NCI-H1436 (cell line): ENCODE measurements at places on chromosomes 12 and 14.
A peak's percentile ranks its signal among the peaks of the same experiment; 100 is the strongest.

DNA sequence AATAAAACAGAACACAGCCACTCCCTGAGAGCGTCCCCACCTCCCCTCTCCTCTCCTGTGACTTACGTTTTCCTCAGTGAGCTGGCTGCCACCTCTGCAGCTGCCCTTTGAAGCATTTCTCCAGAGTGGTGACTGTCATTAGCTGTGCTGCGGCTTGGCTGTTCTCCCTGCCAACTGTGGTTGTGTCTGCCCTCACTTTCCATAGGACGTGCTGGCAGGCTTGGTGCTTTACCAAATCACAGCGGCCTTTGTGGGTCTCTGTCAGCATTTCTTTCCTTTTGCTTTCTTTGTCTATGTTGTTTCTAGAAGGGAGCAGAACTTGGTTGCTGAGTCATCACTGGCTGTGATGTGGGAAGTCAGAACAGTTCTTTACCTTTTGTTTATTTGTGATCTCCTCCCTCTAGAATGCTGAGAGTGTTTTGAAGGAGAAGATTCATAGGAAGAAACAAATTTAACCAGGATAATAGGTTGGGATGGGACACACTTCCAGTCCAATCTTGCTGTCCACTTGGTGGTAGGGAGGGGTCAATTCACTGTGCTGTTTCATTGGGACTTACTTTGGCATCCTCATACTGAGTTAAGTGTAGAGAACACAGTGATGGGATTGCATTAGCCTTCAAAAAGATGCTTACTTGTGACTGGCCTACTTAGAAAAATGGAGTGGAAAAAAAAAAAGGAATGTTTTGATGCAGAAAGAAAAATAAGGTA lies 88.2 kb downstream of the TMX1 start:
- DNase-seq, result no peak

DNA sequence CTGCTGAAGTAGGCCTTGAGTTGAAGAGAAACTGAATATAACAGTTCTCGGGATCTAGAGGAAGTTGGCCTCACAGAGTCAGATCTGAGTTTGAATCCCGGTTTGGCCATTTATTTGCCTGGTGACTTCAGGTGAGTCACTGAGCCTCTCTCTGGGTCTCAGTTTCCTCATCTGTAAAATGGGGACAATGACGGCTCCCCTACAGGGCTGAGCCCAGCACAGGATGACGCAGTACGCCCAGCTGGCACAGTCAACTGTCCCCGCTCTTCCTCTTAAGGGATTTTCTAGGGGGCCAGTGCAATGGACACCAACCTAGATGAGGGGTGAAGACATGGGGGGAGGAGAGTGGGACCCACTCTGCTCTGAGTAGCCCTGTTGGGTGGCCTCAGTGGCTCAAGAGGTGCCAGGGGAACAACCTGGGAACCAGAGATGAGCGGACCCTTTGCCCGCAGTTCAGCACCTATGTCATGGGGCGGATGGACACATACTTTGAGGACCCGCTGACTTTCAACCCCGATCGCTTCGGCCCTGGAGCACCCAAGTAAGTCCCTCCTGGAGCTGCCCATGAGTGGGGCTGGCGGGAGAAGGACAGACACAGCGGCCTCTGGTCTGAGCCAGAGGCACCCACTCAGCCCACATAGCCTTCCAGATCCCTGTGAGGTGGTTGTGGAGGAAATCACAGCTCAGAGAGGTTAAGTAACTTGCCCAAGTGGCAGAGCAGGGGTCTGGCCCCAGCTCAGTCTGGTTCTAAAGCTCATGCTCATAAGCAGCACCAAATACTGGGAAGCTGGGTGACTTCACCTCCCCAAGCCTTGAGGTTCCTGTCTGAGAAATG lies 41.1 kb downstream of the CYP46A1 start:
- no peak for DNase-seq

- no peak for DNase-seq
Observed at GRCh38 chr12:21502872-21503271, 1.3 kb downstream of the GOLT1B start.

GRCh38 chr12:124398578-124399227 lies 103.8 kb downstream of the RFLNA start:
- DNase-seq, result no peak

DNA sequence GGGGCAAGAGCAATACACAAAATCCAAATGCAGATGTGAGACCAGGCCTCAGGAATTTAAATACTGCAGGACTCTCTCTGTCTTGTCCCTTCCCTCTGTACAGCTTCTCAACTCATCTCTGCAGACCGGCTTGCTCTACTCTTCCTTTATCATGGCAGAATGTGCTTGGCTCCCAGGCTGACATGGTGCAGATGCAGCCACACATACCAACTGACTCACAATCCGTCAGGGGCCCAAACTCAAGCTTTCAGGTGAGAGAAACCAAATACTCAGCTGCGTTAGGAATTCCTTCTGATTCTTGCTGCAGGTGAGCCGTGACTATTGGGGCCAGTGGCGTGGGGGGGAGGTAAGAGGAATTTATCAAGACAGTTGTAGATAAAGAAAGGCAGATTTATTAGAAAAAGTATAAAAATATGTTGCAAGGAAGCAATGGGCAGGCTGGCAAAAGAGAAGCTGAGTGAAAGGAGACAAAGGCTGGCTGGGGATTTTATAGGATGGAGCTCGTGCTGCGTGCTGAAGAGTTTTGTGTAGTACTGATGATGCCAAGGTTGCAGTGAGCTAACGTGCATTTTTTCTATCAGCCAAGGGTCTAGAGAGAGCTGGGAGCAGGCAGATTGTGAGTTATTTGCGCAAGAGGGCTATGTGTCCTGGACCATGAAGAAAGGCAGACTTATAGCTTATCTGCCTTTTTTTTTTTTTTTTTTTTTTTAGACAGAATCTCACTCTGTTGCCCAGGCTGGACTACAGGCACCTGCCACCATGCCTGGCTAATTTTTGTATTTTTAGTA lies 5.0 kb upstream of the LGALS3 start:
- DNase-seq, result no peak

- DNase-seq, result no peak
Observed at GRCh38 chr12:89347325-89347829, 4.9 kb downstream of the DUSP6 start.

GRCh38 chr14:73728717-73729330 lies 14.6 kb upstream of the PNMA1 start:
- peak; percentile 57 for DNase-seq

DNA sequence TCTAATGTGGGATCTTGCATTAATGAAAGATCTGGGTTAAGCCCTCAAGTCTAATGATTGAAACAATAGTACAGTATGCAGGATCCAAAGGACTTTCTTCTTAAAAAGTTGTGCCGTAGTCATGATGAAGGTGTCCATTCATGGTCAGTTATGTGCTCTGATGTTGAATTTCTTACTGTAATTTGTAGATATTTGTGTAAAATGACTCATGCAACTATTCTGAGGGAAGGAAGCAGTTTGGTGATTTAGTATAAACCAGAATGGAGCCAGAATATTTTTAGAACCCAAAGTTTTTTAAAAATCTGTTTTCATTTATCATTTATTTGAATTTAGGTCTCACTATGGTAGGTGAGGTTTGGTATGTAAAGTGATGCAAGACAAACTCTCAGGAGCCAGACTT lies 151.2 kb downstream of the AKAP6 start:
- no peak for DNase-seq

DNA sequence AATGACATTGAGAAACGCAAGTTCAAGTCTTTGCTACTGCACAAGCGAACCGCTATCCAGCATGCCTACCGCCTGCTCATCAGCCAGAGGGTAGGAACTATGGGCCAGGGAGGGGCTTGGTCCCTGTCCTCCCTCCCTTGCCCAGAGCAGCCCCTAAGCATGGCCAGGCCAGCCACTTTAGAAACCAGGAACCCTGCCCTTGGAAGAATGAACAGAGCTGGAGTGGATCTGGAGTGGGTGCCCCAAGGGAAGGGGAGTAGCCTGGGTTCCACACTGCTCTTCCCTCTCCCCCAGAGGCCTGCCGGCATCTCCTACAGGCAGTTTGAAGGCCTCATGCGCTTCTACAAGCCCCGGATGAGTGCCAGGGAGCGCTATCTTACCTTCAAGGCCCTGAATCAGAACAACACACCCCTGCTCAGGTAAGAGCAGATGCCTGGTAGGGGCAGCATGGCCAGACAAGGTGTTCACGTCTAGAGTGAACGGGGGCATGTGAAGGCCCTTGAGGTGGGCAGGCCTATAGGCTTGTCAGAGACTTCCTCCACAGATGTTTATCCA lies 55.8 kb downstream of the TPCN1 start:
- DNase-seq, result no peak

DNA sequence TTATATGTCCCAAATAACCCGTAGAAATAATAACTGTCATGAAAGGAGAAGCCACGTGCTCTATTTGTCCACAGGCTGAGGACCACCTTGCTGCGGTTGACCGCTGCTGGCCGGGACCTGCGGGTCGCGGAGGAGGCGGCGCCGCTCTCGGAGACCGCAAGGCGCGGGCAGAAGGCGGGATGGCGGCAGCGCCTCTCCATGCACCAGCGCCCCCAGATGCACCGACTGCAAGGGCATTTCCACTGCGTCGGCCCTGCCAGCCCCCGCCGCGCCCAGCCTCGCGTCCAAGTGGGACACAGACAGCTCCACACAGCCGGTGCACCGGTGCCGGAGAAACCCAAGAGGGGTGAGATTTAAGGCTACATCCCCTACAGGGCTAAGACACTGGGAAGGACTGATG lies 21.0 kb downstream of the RPGRIP1 start:
- no peak for DNase-seq

GRCh38 chr12:26120561-26121274 lies 4.1 kb downstream of the BHLHE41 start:
- DNase-seq, result no peak

GRCh38 chr14:96233661-96234060 lies 22.3 kb upstream of the BDKRB1 start:
- DNase-seq, result no peak

- no peak for DNase-seq
Observed at GRCh38 chr14:77006132-77006531, 22.4 kb downstream of the IRF2BPL start.

DNA sequence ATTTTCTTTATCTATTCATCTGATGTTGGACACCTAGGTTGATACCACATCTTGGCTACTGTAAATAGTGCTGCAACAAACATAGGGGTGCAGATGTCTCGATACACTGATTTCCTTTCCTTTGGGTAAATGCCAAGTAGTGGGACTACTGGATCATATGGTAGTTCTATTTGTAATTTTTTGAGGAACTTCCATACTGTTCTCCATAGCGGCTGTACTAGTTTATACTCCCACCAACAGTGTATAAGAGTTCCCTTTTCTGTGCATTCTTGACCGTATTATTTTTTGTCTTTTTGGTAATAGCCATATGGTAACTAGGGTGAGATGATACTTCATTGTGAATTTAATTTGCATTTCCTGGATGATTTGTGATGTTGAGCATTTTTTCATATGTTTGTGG lies 71.8 kb downstream of the LRP6 start:
- DNase-seq, result no peak

DNA sequence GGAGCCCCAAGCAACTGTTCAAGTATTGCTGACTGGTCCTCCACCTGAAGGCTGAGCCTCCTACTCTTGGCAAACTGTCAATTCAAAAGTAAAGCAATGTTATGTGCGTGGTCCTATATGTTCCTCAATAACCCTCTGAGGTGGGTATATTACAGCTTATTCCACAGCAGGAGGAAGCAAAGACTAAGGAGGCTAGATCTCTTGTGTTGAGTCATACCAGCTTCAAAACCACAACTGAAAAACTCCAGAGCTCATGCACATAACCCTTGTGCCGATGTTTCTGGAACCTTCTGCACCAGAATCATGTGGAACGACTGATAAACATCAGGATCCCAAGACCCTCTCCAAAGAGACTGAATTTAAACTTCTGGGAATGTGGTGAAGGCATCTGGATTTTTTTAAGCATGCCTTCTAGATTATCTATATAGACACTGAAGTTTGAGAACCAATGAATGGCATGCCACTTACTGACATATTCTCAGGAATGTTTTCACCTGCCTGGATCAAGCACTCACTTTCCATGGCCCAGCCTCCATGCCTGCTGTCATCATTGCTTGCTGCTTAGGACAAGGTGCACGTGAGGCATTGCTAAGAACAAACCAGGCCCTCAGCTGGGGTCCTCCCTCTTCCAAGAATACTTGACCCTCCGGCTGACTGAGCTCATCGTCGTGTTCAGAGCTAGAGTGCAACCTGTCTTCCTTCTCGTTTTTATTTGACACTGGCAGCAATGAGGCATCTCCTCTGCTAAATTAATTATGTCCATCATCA lies 194.7 kb downstream of the BCL11B start:
- DNase-seq, result no peak

DNA sequence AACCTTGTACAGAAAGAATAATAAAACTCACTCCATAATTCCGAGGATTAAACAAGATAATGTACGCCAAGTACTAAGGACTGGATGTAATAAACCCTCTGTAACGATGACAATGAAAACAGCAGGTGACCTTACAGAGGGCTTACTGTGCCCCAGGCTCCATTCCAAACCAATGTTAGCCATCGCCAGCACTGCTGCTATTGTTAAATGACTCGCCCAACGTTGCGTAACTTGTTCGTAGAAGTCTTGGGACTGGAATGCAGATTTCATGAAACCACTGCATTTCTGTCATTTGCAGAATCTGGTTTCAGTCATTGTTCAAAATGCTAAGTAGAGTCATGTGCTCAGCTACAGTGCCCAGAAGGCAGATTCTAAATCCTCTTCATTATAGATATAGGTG lies 728 bp upstream of the STON2 start:
- no peak for DNase-seq

GRCh38 chr12:127240249-127240929 lies 1026.6 kb upstream of the TMEM132C start:
- no peak for DNase-seq

DNA sequence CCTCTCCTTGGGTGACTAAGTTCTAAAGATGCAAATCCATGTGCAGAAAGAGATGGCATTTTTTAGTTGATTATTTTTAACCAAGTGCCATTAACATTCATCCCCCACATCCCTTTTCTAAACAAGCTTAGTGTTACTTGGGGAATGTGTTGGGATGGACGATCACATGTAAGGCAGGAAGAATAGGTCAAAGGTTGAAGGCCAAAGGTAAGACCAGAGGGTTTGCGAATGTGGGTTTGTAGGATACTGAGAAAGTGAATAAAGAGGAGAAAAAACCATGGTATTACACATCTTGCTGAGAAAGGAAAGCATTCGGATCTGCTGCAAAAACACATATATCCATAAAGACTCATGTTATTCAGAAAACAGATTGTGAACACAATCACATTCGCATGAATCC lies 111.6 kb downstream of the GCH1 start:
- no peak for DNase-seq
